ENCODE measurements at places on chromosomes 11 and 22.

GRCh38 chr11:57224537-57224936, 12.5 kb downstream of the APLNR start:
- no peak for DNase-seq

DNA sequence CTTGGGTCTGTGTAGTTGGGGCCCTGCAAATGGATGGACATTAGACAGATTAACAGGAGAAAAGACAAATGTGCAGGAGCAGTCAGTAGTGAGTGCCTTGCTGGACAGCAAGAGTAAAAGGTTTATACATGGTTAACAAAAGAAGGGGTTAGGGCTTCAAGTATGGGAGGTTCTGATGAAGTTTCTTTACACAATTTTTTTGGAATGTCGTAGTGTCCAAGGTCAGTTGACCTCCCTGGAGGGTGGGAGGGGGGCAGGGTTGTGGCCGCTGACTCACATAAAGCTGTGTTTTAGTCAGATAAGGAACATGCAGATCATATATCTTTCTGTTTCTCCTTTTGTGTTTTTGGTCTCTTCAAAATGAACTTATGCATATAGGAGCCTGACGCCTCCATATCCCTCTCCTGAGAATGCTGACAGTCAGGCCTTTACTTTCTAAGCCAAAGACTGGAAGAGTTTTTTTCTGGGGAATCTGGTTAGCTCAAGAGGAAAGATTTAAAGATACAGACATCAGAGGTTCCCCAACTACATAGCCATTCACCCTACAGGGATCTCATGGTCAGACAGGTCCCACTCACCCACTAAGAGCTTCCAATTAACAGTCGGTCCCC, 134.3 kb downstream of the NECTIN1 start:
- no peak for DNase-seq

DNA sequence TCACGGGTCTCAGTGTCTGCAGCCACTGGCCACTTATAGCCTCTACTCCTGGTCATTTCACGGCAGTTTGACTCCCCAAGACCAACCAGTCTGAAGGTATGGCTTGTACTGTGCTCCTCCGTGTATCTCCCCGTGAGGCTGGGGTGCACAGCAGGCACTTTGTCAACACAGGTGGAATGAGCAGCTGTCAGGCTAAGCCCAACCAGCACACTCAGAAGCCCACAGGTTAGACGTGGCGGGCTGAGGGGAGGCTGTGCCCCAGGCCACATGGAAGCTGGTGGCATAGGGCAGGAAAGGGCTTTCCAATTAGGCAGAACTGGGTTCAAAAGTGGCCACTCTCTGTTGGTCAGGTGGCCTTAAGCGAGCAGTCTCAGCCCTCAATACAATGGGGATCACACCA, 7.0 kb downstream of the TP53I11 start:
- no peak for DNase-seq

DNA sequence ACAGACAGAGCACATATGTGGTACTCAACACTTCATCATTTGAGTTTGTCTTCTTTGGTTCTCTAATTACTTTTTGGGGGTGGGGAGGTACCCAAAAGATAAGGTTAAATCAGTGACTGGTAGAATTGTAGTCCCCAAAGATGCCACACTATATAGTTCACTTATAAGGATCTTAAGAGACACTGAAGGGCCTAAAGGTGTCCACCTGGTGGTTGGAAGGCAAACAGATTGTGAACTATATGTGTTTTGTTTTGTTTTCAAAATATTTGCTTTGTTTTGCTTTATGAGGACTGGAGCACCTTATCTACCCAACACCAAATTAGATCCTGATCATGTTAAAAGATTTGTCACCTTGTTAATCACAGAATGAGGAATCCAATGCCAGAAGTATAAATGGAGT, 136.1 kb downstream of the DCDC1 start:
- DNase-seq: no peak

- DNase-seq: peak; percentile 4
These were observed 2.4 kb downstream of the MAPK1 start for GRCh38 chr22:21865041-21865440.

DNA sequence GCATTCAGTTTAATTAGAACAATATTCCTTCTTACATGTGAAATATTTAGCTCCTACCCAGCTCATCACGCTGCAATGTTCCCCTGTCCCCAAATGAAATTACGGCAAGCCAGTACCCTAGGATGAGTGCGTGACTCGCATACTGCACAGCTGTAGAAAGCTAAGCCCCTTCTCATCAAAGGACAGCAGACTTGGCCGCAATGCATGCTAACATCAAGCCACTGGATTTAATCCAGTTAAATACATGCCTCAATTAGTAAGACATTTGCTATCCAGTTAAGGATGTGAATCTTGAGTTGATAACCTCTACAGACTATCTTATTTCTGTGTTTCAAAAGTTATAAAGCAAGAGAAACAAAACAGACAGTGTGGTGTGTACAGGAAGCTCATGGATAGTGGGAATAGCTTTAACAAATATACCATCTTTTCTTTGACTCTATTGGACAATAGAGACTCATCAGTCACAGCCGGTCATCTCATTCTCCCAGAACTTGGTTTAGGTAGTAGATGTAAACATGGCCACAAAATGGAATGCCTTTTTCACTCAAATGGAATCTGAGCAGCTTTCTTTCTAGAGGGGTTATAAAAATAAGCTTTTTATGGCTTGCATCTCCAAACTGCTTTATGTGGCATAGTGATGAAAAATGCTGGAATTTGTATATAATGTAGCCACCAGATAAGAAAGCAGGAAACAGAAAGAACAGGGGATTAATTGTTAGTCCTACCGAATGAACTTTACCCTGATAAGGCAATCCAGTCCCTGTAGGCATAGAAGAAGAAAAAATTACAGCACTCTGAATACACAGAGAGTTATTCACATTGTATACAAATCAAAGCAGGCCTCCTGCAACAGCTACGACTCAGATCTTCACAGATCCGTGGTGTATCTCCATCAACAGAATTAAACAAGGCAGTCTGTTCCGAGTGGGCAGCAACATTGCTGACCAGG, 224.1 kb downstream of the CADM1 start:
- no peak for DNase-seq

- no peak for DNase-seq
These were observed 425.6 kb downstream of the SHANK2 start for GRCh38 chr11:70826541-70827335.

DNA sequence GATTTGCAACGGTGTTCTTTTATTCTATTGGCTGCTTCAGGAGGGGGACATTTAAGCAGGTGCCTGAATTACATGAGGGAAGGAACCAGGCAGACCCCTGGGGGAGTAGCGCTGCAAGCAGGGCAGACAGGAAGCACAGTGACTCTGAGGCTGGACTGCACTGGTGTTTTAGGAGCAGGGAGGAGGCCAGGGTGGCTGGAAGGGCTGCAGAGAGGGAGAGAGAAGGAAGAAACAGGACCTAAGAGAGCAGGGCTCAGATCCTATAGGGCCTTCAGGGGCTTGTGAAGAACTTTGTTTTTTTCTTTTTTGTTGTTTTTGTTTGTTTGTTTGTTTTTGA, 62.5 kb upstream of the SORL1-AS1 start:
- DNase-seq: no peak

DNA sequence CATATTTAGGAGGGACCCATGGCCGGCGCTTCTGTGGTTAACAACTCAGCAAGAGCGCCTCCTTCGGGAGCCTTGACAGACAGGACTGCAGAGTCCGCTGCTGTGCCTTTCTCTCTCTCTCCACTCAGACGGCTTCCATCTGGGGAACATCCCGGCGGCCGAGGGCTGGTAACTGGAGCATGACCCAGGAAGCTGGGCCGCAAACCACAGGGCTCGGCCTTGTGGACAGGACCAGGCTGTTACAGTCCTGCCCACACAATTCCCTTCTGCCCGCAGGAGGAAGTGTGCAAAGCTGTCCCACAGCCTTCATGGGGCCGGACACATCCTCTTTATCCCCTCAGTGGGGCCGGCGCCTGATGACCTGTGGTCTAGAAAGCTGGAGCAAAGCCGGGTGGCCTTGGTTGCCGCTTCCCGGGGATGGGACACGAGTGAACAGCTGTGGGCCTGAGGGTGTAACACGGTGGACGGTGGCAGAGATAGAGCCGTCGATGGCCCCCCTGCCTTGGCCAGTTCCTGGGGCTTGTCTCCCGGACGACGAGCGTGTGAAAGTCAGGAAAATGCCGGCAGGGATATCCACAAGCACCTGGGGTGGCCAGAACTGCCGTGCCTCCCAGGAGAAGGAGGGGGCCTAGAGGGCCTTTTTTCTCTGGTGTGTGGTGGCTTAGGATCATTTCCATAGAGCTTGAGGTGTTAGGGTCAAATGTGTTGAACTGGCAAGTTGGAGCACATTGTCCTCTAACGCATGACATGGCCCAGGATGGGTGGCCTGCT, 50.1 kb downstream of the FBLN1 start:
- no peak for DNase-seq

- DNase-seq: no peak
These were observed 9.3 kb downstream of the PRDM11 start for GRCh38 chr11:45155627-45156180.

GRCh38 chr11:33116535-33116934, 44.7 kb downstream of the CSTF3 start:
- no peak for DNase-seq

GRCh38 chr11:7381937-7382336, 103.4 kb upstream of the OLFML1 start:
- DNase-seq: no peak

DNA sequence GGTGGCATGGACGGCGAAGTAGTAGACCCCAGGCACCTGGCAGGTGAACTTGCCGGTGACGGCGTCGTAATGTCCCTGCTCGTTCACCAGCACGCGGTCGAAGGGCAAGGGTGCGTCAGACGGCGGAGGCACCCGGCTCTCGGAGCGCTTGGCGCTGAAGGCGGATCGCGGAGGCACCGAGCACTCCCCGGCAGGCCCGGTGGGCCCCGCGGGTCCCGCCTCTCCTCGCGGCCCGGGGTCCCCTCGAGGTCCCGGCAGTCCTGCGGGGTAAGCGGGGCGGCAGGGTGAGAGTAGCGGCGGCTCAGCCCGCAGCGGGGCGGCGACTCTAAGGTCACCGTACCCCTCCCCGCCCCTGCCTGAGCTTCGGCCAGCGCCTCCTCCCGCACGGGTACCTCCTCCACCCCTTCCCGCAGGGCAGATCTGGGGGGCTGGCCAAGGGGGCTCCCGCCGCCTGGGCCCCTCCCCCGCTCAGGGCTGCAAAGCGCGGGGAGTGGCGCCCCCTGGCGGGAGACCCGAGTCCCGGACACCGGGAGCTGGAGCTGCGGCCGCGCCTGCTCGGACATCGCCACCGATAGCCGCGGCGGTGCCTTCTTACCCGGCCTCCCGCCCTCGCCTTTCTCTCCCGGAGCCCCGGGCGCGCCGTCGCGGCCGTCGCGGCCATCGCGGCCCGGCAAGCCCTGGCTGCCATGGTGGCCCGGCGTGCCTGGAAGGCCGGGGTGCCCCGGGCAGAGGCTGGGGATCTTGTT, 921 bp downstream of the C1QTNF5 start:
- DNase-seq: no peak

GRCh38 chr11:121534131-121535093, 81.6 kb upstream of the SORL1-AS1 start:
- DNase-seq: no peak

- DNase-seq: no peak
These were observed 82.7 kb upstream of the TMEM45B start for GRCh38 chr11:129732941-129733340.

DNA sequence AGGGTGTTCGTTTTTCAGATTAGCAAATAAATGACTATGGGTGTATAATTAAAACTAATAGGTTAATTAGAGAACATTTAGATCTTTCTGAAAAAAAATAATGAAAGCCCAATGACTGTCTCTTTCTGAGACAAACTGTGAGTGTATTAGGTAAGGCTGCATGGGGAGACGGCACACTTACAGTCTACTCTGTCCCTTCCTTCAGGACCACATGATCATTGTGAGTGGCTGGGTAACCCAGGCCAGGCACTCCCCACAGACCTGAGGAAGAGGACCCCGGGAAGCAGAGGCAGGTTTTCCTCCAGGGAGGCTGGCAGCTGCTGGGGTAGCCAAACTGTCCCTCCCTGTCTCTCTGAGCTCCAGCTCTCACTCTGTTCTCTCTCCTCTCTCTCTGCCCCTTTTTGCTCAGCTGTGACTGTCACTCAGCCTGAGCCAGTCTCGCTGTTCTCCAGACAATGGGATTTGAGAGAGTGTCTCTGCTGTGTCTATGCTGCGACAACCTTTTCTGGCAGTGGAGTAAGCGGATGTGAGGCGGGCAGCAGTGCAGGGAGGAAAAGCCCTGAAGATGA, 83.1 kb upstream of the NCAM1 start:
- no peak for DNase-seq

DNA sequence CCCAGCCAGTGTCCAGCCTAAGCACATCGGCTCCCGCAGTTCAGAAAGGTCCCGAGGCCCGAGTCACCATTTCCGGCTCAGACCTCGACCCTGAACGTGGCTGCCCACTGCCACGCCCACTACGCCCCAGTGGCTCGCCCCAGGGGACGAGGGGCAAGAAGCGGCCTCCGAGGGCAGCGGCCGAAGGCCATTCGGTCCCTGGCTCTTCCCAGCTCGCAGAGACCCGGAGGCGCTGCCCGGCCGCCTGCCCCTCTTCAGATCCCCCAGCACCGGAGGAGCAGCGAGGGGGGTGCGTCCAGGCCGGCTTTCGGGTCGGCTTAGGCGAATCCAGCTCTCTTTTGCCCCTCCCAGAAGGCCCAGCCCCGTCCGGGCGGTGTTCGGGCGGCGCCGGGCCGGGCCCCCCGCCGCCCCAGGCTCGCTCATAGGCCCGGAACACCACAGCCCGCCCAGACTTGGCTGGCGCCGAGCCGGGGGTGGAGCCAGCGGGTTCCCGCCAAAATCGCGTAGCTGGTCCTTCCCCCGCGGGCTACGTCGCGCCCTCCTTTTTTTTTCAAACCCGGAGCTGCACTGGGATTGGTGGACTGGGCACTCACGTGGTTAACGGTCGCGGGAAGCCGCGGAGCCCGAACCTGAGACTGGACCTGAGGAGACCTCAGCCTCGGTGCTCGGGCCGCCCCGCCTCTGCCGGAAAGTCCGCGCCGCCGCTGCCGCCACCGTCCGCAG, at the start of gene WEE1:
Gene WEE1, plus strand, starts transcription at position 619 of the 723 bp plus-strand sequence. CDS start 264 bp downstream, outside the sequence.
- DNase-seq: peak; percentile 94

- no peak for DNase-seq
These were observed 34.3 kb downstream of the MRTFA start for GRCh38 chr22:40602231-40602630.

DNA sequence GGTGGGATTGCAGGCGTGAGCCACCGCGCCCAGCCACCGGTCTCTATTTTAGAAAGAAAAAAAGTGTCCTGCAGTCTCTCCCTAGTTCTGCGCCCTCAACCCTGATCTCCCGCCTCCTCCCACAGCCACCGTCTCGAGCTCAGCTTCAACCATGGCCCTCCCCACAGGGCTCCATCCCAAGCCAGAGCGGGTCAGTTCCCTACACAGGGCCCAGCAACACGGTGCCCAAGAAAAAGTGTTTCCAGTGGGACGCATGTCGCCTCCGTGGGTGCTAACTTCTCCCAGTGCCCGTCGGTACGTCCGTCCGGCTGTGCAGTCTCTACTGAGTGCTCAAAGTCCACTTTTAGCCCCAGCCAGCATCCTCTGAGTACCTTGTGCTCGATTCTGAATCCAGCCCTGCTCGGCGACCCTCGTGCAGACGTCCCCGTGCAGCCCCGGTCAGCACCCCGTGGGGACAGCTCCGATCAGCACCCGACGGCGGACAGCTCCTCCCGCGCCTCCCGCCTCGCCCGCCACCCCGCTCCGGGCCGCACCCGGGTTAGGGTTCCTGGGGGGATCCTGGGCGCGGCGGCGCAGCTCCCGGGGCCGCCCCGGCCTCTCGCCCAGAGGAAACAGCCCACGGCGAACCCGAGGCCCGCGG, 657 bp upstream of the MAPK8IP2 start:
- no peak for DNase-seq

GRCh38 chr11:47348859-47349258, 3.6 kb downstream of the MYBPC3 start:
- no peak for DNase-seq

GRCh38 chr11:17991783-17992433, 20.9 kb downstream of the SERGEF start:
- DNase-seq: peak; percentile 25
